Mucosa of gallbladder (tissue), 1 donor: ENCODE measurements at places on chromosomes 11 and 22. TPM values are rescaled to one million over a fixed set of nuclear protein-coding genes. Genes with fewer than 3 reads are reported as not detected.

DNA sequence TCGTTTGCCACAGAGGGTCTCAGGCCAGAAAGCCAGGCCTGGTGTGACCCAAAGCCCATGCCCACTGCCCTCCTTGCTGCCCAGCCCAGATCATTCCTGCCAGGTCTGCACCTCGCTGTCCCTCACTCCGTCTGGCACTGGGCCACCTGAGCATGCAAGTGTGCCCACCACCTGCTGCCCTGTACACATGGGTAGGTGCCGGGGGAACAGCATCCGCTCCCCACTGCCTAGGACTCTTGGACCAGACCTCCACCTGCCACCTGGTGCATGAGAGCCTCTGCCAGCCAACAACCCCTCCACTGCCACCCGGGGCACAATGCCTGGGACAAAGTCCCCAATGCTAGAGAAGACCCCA lies 12.5 kb downstream of the MGAT3 start:
- DNase-seq = no peak

The DERL3 gene
- total RNA-seq = 6.2 TPM

DNA sequence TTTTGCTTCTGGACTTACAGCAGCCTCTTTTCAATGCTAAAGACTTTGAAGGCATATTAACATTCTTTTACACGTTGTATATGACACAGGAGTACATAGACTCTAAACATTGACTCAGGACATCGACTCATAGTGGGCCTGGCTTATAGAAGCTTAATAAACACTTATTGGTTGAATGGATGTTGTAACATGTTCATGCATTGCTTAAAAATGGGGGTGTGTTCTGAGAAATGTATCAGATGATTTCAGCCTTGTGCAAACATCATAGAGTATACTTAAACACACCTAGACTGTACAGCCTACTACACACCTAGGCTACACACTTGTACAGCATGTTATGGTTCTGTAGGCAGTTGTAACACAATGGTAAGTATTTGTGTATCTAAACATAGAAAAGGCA lies 17.9 kb downstream of the TTC17 start:
- DNase-seq = no peak

The MYBPC3 gene
- not detected for total RNA-seq

DNA sequence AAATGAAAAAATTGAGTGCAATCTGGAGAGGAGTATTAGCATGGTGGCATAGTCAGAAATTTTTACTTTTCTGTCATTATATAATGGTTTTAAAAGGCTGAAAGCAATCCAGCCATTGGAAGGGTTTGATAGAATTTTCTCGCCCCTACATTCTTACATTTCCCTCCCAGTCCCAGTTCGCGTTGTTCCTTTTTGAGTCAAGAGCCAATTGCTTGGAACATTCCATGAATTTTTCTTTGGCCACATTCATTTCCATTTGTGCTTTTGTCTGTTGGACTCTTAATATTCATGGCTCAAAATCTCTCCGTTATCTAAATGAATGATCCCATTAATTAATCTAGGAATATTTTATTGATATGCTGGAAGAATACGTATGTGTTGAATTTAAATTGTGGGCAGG lies 66.0 kb downstream of the GRK3 start:
- DNase-seq = no peak

DNA sequence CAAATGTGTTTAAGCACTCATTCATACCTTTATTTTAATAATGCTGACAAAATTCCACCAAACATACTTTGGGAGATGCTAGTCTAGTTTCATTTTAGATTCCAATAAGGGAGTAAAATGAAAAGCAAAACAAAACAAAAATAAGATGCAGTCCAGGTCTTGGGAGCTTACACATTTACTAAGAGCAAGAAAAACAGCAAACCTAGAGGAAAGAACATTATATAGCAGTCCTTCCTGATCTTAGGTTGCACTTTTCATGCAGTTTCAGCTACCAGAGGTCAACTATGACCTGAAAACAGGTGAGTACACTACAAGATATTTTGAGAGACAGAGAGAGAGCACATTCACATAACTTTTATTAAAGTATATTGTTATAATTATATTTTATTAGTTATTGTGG lies 1100.9 kb downstream of the DLG2 start:
- DNase-seq = no peak

DNA sequence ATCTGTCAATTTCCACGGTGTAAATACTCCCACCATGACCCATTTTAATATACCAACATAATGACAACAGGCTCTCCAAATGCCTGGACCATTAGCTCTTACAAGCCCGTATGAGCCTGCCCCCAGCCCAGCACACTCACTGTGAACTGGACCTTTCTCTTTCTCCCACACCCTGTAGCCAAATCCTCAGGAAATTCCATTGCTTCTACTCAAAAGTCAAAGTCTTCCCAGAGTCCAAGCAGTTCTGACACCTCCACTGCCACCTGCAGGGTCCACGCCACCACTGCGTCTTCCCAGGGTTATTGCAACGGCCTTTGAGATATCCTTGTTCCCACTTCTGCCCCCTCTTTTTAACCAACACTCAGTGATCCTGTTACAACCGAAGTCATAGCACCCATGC lies 110.1 kb upstream of the ASPHD2 start:
- no peak for DNase-seq

DNA sequence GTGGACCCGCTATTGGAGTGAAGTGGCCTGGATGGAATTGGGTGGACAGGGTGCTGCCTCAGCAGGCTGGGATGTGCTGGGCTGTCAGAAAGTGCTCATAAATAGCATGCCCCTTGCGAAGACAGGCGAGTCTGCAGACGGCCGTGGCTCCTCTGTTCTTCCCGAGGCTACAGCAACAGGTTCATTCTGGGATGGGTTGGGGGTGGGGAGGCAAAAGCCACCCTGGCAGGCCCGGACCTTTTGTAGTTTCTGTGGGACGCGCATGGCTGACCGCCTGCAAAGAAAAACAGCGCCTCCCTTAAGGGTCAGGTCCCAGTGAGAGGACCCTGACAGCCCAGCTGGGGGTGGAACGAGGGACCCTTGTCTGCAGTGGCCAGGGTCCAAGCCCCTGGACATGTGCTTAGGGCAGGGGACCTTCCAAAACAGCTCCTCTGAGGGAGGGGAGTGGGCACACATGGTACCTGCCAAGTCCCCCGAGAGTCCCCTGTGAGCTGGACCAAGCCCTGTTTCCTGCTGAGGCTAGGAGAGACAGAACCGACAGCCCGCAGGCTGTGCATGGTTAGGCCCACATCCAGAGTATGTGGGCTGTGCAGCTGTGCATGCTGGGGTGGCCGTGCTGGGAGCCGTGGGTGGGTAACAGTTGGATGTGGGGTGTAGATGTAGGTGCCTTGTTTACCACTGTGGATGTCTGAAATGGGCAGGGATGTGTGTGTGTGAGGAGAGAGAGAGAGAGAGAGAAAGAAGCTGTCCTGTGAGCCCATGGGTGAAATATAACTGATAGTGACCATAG lies at the start of gene CRYBB3:
Gene CRYBB3, plus strand, starts transcription at position 128 of the 790 bp plus-strand sequence. CDS start 1,539 bp downstream, outside the sequence.
- no peak for DNase-seq

GRCh38 chr11:68345776-68346461 lies 33.5 kb downstream of the LRP5 start:
- no peak for DNase-seq

GRCh38 chr11:47572715-47573255 lies 6.0 kb downstream of the KBTBD4 start:
- no peak for DNase-seq

- DNase-seq = no peak
These were observed 61.0 kb upstream of the FGF3 start for GRCh38 chr11:69880041-69880825.

DNA sequence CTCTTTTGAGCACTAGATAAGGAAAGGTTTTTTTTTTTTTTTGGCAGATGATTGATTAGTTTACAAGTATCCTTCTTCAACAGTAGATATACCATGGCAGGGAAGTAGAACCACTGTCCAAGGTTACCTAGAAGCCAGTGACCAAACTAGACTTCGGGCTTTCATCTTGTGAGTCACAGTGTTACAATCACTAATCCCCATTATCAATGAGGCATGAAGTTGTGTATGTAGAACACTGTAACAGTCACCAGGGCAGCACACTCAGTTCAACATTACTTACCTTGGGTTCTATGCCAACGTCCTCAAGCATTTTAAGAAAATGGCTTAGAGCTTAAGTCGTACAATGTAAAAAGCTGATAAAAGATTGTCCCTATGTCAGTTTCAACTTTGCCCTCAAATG lies 430.9 kb downstream of the ETS1 start:
- no peak for DNase-seq
